ENCODE measurements at places on chromosomes 7 and 10.

DNA sequence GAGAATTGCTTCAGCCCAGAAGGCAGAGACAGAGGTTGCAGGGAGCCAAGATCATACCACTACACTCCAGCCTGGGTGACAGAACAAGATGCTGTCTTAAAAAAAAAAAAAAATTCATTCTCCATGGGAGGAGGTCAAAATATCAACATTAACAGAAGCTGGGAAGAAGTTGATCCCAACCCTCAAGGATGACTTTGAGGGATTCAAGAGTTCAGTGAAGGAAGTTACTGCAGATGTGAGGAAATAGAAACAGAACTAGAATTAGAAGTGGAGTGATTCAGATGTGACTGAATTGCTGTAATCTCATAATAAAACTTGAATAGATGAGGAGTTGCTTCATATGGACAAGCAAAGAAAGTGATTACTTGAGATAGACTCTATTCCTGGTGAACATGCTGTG is 19.7 kb upstream of the RPEL1 start:
- DNase-seq: no peak

GRCh38 chr7:43779045-43779812 is 20.7 kb downstream of the BLVRA start:
- no peak for DNase-seq

DNA sequence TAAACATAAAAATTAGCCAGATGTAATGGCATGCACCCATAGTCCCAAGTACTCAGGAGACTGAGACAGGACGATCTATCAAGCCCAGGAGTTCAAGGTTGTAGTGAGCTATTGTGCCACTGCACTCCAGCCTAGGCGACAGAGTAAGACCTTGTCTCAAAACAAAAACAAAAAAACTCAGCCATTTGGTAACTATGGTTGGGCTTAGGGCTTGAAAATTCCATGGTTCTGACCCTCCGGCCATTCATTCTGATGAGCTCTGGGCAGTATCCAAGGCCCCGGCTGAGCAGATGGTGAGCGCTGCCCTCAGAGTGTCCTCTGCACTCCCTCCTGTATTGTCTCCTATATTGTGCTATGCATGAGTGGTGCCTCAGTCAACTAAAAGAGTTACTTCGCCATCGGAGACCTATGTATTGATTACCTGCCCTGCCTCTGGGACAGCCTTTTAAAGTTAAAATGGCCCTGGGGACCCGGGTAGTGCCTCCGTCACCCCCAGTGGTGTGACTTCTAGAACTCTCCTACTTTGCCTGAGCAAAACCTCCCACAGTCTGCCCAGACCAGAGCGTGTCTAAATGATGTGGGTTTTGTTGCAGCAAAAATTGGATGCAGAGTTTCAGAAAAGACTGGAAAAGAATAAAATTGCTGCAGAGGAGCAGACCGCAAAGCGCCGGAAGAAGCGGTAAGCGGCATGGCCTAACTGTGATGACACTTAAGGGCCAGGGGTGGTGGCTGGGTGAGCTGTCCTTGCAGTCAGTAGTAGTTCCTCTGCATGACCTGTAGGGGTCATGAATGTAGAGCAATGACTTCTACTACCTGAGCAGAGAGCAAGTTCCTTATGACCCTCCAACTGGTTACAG is 8.1 kb downstream of the PRKRIP1 start:
- peak; percentile 65 for DNase-seq

DNA sequence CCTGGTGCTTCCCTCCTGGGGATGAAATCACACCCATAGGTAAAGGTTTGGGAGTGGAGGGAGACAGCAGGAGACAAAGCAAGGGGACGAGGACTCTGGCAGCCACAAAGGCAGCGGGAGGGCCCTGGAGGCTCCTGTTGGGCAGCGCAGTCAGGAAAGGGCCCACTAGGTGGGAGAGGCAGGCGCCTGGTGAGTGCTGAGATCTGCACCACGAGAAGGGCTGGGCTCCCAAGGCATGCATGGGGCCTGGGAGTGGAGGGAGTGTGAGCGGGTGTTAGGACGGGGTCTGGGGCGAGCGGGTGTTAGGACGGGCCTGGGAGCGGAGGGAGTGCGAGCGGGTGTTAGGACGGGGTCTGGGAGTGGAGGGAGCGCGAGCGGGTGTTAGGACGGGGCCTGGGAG is 13.0 kb downstream of the GET4 start:
- no peak for DNase-seq

DNA sequence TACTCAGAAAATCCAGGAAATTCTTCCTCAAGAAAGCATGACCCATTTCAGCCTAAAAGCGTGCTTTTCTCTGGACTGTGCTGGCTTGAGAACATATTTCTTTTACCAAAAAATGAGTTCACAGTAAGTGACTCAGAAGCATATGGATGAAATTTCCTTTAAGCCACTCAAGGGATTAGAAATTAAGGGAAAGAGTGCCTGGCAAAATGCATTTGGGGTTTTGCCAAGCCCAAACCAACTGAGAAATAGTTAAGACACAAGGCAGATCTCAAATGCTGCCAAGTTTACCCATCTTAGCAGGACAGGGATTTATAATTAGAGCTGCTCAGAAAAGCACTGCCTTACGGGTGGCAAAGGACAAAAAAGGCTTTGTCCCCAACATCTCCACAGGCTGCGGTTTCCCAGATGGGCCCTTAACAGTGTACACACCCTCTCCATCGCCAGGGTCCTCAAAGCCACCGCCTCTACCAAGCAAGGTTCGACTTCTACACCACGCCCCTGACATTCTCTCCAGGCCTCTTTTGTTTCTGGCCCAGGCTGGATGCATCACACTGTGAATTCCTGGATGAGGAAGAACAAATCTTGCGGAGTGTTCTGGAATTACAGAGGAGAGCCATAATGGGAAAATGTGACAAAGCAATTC is 30.1 kb upstream of the CDHR3 start:
- DNase-seq: no peak

GRCh38 chr7:71594736-71595135 is 462.8 kb downstream of the GALNT17 start:
- no peak for DNase-seq

GRCh38 chr7:45978010-45978681 is 57.1 kb upstream of the IGFBP3 start:
- DNase-seq: peak; percentile 50

DNA sequence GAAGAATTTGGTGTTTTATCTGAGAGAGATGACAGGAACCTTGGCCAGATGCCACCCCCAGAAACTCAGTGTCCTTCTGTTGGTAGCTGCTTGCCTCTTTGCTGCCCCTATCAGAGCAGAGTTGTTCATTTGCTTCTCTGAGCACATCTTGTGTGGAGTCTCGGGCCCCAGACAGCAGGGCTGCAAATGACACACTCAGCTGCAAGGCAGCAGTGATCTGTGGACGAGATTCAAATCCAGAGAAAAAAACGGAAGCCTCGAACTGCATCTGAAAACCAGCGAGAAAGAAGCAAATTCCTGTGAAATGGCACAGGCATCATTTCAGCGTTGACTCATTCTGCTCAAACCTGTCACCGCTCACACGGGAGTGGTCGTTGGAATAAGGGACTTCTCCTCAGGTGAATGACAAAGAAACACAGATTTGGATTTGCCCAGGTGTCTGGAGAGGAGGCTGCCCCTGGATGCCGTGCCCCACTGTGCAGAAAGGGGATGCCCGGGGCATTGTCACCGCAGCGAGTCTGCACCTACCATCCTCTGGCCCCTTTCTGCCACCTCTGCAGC is 144.7 kb downstream of the PFKFB3 start:
- peak; percentile 38 for DNase-seq

DNA sequence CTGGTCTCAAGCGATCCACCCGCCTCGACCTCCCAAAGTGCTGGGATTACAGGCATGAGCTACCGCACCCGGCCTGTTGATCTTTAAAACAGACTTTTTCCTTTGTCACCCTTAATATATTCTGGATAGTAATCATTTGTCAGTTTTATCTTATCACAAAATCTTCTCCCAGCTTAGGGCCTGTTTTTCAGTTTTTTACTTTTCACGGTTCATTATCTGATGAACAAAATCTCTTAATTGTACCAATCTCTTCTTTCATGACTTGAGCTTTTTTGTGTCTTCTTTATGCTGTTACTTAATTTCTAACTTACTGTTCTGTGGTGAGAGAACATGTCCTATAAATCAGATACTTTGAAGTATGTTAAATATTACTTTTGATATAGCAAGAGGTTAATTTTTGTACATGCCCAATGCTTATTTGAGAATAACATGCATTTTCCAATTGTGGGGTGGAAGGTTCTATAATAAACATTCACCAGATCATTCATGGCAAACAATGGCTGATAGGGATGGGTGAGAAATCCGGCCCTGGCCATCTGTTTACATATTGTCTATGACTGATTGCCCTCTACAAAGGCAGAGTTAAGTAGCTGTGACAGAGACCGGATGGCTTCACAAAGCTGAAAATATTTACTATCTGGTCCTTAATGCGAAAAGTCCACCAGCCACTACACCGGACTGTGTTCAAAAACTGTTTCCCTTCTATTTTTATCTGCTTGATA is 5.3 kb downstream of the PAPOLB start:
- no peak for DNase-seq

DNA sequence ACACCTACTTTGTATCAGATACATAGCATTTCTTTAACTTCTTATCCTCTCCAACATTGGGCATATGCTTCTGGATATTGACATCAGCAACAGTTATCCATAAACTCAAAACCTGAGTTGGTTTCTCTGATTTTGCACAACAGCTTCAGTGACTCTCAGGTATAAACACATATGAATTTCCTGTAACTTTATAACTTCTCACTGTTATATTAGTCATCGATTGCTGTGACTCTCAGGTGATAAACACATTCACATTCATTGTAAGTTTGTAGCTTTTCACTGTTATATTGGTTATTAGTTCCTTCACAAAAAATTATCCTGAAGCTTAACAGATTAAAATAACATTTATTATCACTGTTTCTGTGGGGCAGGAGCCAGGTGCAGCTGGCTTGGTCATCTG is 57.0 kb downstream of the ASAH2B start:
- no peak for DNase-seq

- no peak for DNase-seq
These were observed 64.0 kb upstream of the CTTNBP2 start for GRCh38 chr7:117937049-117937752.

- no peak for DNase-seq
These were observed 605 bp downstream of the SUFU start for GRCh38 chr10:102504179-102504975.

DNA sequence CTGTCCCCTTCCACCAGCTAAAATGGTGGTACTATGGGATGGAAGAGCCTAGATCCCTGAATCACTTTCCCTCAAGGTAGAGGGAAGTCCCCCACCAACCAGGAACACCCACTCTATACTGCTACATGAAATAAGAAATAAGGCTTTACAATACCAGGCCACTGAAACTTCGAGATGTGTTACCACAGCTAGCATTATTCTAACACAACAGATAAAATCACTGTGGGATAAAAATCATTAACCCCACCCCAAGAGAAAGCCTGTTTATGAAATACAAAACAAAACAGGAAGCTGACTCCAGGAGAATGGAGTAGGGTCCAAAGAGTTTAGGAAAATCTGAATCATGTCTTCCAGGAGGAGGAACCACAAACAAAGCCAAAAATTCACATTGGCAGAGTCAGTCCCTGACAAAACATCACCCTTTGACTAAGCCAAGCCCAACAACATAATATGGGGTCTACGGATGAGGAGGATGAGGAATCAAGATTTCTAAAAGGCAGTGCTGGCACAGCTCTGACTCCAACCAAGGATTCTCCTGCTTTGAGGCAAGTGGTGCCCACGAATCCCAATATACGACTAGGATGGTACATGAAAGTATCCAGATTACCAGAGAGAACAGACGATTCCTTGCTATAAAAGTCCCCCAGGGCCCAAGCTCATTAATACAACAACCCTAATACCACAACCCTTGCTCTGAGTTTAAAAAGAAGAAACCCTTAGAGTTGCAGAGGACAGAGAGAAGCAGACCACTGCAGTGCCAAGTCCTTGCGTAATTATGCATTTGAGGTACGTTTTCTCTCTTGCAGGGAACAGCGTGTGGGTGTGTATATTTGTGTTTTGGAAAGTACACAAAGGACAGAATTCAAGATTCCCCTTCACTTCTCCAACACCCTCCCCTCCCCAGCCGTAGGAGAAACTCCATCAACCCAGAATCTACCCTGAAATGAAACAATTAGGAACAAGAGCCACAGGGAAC is 23.7 kb downstream of the XPNPEP1 start:
- no peak for DNase-seq

DNA sequence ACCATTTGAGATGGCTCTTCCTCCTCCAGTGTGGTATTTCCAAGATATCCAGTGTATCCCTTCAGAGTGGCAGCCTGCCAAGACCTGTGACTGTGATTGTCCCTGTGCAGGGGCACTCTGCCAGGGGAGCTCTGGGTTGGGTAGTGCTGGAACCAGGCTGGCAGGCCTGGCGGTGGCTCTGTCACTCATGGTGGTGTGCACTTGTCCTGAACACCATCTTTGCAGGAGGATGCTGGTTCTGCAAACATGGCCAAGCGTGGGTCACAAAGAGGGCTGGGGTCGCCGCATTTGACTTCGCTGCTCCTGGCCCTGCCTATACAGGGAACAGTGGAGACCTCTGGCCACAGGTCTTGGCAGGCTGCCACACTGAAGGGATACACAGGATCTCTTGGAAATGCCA is 205.2 kb downstream of the PRPF18 start:
- DNase-seq: no peak

- DNase-seq: no peak
These were observed 96.8 kb upstream of the PHYHIPL start for GRCh38 chr10:59079386-59080226.

DNA sequence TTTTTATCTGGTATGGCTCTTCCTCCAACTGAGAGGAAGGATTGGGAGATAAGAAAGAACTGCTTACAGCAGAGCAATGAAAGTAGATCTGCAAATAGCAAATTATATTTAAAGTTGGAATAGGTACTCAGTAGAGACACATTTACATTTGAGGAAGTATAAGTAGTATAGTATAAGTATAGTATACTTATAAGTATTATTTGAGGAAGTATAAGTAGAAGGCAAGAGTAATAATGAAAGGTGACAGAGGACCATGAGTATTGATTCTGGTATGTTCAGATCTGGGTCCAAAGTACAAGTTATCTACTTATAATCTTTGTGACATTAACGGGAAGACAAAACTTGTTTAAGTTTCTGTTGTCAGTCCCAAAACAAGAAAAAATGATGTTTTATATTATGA is 527.6 kb upstream of the SORCS1 start:
- DNase-seq: no peak

GRCh38 chr7:128830231-128831177 is at the start of gene FLNC:
TSS of gene FLNC (plus strand) at chr7:128830406. CDS start at chr7:128830638, 232 bp downstream.
- DNase-seq: peak; percentile 49

DNA sequence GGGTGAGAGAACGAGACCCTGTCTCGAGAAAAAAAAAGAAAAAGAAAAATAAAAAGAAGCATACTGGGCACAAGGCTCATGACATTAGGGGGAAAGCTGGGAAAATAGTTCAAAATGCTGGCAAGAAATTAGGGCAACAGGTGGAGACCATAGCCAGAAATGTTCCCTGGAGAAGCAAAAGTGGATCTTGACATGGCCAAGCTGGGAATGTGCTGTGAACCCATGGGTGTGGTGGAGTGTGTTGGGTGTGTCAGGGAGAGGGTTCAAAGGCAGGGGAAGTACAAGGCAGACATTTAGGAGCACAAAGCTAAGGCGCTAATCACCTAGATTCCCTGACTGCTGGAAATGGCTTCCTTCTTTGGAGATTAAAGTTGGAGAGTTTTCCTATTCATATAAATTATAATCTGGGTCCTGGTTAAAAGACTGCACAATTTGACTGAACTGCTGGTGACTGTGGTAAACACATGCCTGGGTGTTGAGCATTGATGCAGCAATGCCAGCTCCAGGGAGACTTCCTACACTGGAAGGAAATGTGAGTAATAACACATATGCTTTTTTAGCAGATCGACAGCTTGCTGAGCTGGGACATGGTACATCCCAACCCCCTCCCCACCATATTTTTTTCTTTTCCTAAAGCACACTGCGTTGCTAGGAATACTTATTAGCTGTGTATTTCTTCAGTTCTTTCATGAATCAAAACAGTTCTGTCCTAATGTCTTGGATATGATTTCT is 70.1 kb upstream of the ARHGAP21 start:
- no peak for DNase-seq
